Foreskin melanocyte (primary cell): ENCODE measurements at places on chromosomes 1 and 21.
A peak's percentile ranks its signal among the peaks of the same experiment; 100 is the strongest.

GRCh38 chr1:54927472-54928240 lies 40.7 kb upstream of the DHCR24 start:
- no peak for DNase-seq

DNA sequence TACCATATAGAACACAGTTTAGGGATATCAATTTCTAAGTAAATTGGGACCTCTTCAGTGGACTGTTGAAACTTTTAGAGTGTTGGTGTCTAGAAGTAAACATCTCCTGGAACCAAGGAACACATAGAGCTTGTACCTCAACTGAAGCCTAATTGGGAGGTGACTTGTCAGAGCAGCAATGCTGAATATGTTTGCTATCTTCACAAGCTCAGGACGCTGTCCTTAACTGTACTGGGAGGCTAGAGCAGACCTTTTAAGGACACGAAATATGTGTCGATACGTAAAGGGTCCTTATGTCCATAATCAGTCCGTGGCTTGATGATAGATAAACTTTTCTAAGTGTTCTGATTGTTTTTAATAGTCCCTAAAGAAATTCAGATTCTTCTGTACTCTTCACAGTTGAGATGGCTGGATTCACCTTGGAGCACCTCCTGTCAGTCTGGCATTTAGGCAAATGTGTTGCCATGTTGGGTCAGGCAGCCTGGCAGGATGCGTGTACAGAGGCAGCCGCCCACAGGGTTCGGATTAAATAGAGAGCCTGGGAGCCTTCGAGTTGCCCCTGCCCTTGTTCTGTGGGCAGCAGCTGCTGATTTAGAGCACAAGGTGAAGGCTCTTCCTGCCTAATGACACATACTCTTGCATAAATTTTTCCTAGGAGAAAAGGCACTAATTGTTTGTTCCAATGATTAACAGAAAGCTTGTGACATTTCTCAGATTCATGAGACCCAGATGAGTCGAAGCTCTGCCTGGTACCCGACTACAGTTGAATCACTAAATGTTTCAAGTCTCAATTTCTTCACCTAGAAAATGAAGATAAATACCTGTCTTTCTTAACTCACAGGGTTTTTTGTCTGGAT lies 3.6 kb downstream of the ACTN2 start:
- peak; percentile 38 for DNase-seq

DNA sequence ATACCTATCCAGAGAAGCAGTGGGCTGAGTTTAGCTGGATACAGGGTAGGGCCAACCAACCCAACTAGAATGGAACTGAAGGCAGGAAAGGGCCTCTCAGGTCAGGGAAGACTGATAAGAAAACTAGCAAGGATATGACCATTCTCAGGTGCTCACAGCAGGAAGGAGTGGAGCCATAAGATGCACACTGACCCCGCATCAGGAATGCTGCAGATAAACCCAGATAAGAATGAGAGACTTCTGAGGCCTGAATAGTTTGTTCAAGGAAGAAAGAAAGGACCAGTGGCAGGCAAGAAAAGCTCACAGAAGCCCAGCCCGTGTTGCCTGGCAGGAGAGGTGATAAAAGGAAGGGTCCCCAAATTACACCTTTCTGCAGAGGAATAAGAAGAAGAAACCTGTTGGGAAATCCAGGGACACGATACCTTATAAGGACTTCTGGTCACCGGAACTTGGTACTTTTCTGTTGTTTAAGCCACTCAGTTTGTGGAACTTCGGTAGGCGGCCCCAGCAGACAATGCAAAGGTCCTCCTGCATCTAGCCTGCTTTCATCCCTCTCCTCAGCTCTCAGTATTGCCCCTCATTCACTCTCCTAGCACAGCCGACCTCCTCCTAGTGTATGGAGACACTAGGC lies 58.9 kb downstream of the ATP1A1 start:
- DNase-seq: no peak

GRCh38 chr21:28283641-28284490 lies 708.8 kb downstream of the LTN1 start:
- DNase-seq: no peak

- peak; percentile 78 for DNase-seq
These were observed 710 bp downstream of the GLRX2 start for GRCh38 chr1:193104502-193104906.

DNA sequence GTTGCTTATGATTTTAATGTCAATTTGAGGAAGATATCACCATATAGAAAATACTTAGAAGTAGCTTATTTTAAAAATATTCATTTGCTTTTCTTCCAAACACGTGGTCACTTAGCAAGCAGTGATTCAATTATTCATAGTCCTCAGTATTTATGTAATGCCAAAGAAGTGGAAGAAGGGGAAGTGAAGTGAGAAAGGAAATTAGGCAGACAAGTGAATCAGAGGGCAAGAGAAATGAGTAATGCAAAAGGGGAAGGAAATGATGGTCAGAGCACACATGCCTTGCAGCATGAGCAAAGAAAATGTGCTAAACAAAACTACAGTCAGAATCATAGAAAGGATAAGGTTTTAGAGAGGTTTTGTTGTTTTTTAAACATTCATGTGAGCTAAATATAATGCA lies 31.8 kb downstream of the SDCCAG8 start:
- peak; percentile 74 for DNase-seq

- no peak for DNase-seq
These were observed 3.8 kb downstream of the DR1 start for GRCh38 chr1:93349231-93350135.

- no peak for DNase-seq
These were observed 7.1 kb upstream of the DR1 start for GRCh38 chr1:93338387-93339146.

DNA sequence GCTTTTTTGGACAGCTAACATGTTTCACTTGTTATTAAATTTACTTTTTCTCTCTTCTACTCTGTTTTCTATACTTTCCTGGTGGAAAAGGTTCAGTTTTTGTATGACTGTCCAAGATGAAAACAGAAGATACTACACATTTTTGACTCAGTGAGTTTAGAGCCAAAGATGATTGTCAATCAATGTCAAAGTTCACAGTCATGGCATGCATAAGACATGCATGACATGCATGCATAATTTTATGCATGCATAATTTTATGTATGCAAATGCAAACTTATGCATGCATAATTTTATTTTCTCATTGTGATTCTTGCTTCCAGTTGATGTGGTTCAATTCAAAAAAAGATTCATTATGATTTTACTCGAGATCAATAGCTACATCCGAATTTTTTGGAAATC lies 48.1 kb upstream of the TMPRSS15 start:
- DNase-seq: no peak

DNA sequence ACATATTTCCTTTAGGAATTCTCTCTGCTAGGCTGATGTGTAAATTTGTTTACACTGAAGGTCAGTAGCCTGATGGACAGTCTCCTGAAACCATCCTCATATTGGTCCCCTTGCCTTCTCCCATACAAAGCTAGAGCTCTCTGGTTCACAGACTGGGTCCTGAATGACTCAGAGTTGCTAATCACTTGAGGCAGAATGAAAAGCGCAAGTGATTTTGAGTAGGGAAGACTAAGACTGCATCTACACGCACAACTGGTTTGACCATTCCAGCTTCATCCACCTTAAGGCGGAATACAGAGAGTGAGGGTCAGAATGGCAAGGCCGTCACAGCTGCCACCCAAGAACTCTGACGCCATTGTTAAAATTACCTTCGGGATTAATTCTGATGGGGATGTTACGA lies 70.2 kb upstream of the KIF26B start:
- DNase-seq: no peak

DNA sequence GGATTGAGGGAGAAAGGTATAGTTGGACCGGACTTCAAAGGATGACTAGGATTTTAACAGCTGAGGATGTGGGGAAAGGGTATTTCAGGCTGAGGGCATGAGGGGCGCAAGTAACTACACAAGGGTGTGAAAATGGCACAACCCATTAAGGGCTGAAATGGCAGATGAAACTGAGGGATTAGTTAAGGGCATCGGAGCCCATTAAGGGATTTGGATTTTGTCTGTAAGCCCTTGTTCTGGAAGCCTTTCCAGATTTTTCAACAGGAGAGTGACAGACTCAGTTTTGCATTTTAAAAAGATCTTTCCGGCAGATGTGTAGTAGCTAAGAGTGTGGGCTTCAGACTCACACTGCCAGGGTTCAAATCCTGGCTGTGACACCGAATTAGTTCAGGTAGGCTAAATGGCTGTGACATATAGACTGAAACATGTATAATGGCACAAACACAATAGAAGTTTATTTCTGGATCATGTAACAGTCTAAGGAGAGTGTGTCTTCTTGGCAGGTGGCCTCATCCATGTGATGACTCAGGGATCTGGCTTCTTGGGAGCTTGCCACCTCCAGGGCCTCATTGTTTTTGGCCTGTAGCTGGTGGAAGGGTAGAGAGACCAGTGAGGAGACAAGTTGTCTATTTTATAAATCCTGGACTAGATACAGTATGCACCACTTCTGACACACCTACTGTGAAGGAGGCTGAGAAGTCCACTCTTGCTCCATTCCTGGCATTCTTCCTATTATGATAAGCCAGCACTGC lies 49.6 kb downstream of the UBE2T start:
- no peak for DNase-seq

- no peak for DNase-seq
These were observed 91.6 kb downstream of the RGL1 start for GRCh38 chr1:183896466-183897048.

- DNase-seq: no peak
These were observed 7.8 kb upstream of the CALML6 start for GRCh38 chr1:1907098-1907736.

GRCh38 chr21:38751379-38752050 lies 54.2 kb upstream of the ETS2 start:
- no peak for DNase-seq

GRCh38 chr1:172390301-172390682 lies 30.2 kb upstream of the C1orf105 start:
- DNase-seq: no peak

GRCh38 chr1:237539055-237539454 lies 351.7 kb downstream of the ZP4 start:
- no peak for DNase-seq

GRCh38 chr1:172515436-172515835 lies 17.5 kb upstream of the SUCO start:
- no peak for DNase-seq

DNA sequence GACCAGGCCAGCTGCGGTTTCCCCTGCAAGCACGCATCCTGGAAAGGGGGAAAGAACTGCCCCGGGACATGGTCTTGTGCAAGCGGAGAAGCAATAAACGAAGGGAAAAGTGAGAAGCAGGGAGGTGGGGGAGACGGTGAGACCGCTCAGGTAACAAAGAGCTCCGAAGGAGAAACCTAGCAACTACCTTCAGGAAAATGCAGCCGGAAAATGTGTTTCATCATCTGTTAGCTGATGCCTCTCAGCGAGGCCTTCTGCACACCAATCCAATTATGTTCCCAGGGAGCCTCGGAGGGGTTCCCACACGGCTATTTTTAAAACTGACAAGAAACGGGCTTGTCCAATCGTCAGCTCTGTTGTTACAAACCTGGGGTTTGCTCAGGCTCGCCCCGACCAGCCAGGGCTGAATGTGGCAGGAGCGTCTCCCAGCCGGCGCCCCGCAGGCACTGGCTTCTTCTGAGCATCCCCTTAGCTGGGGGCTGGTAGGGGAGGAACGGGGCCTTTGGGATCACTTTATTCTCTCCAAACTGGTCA lies 3.4 kb downstream of the RIPK4 start:
- DNase-seq: no peak

DNA sequence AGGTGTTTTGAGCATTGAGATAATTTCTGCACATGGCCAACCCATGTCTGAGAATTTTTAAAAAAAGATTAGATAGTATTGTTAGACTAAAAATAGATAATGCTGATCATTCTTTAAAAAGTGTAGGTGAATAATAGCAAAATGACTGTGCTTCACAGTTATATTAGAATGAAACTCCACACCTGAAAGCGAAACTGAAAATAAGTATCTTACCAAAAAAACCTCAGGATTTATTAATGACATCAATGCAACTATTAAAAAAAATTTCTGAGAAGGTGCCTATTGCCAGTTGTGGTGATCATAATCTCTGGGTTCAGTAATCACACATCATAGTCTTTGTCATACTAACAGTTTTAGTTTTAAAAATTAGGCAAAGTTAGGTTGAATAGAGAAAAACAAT lies 36.5 kb downstream of the PLA2G4A start:
- no peak for DNase-seq

DNA sequence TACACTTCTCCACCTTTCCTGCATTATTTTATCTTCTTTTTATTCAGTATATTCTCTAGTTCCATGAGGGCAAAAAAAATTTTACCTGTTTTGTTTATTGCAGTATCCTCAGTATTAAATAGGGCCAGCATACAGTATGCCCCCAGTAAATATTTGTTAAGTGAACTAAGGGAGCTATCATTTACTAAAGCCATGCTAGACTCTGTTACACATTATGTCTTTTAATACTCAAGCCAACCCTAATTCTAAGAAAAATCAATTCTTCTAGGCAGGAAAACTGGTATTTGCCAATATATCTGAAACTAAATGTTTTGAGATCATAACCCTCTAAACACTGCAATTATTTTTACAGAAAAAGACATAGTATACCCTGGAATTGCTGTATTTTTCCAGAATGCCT lies 18.3 kb downstream of the TMEM50A start:
- DNase-seq: no peak
